ENCODE measurements at places on chromosomes 1 and 21.

DNA sequence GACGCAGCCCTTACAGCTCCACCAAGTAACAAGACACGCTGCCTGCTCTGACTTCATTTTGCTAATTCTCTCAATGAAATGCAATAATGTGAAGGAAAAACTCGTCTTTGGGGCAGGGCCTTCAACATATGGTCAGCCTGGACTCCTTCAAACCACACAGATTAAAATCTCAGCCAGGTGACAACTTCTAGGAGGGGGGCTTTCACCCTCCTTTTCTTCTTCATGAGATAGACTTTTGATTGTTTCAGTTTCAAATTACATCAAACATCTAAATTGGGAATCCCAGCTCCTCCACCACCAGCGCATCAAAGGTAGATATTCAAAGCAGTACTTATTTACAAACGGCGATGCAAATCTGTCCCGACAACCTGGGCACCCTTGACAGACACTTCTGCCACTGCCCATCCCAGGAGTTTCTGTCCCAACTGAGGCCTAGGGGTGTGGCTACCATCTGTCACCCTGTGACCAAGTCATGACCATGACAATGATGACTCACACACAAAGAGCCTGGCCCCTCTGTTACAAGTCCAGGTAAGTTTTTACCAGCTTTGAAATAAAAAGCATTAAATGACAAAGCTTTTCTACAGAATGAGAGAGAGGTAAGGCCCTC, 29.7 kb downstream of the SSBP3 start:
- DNase-seq = no peak

DNA sequence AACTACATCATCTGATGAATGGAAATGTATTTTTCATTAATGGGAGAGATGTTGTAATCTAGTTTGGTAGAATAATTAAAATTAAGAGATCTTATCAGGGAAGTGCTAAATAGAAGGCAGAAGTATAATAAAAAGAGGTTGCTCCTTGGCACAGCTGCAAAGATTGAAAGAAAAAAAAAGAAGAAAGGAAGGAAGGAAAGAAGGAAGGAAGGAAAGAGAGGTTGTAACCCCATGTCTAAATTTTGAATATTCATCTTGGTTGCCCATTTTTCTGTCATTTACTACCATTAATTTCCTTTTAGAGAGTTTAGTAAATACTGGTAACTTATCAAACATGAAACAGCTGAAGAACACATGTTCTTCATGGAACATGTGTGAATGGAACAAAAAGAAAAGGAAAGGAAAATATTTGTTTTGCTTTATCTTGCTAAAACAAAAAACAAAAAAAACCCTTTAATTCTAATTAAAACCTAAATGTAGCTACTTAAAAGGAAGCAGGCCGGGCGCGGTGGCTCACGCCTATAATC, 10.5 kb upstream of the MDM4 start:
- no peak for DNase-seq

DNA sequence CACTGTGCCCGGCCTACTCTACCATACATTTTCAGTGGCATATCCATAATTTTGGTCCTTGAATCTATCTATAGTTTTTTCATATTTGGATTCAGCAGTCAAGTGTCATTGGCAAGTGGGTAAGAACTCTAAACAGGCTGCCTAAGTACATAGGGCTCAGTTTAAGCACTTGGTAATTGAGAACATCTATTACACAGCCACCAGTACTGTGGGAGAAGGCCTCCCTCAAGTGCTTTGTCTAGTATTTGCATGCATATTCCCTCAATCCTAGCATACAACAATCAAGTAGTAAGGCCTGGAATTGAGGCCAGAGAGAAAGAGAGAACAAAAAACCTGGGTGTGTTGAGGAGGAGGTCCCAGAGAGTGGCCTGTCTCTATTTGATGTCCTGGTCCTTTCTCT, 325.2 kb downstream of the USP25 start:
- DNase-seq = peak; percentile 25

- DNase-seq = no peak
Measured at GRCh38 chr1:110477041-110477440, 26.1 kb downstream of the PROK1 start.

- no peak for DNase-seq
Measured at GRCh38 chr21:41744028-41744930, 22.6 kb downstream of the RIPK4 start.

GRCh38 chr21:43811262-43812105, 22.1 kb downstream of the RRP1 start:
- DNase-seq = no peak

GRCh38 chr1:221344693-221345092, 397.2 kb downstream of the DUSP10 start:
- DNase-seq = no peak

DNA sequence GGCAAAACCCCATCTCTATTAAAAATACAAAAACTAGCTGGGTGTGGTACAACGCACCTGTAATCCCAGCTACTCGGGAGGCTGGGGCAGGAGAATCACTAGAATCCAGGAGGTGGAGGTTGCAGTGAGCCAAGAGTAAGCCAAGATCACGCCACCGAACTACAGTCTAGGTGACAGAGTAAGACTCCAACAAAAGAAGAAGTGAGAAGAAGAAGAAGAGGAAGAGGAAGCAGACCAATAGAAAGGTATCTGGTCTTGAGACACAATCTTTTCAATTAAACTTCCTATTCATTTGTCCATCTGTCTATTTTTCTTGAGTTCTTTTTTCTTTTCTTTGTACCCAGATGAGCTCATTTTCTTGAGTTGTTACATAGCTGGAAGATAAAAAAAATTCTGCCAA, 55.7 kb upstream of the ACADM start:
- no peak for DNase-seq

- DNase-seq = no peak
Measured at GRCh38 chr1:41698916-41699860, 214.7 kb upstream of the EDN2 start.

DNA sequence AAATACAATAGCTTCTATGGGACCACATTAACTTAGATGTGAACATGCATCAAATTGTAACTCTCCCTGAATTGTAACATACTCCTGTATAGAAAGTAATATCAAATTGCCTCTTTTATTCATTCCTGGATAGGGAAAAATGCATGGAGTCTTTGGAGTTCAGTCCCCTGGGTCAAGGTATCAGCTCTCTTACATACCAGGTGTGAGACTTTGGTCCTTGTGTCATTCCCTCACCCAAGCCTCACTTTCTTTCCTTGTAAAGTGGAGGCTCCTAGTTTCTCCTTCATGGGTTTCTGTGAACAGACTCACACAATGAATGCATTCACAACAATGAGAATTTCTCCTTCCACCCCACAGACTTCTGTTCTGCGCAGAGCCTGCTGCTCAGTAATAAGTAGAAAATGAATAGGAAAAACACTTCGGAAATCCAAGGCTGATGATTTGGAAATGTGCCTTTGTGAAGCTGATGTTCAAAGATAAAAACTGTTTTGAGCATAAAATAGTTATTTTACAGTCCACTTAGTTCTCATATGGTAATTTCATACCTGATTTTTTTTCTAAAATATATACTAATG, 185.3 kb downstream of the AK5 start:
- DNase-seq = no peak

- no peak for DNase-seq
Measured at GRCh38 chr1:243890576-243890975, 40.5 kb upstream of the AKT3 start.

DNA sequence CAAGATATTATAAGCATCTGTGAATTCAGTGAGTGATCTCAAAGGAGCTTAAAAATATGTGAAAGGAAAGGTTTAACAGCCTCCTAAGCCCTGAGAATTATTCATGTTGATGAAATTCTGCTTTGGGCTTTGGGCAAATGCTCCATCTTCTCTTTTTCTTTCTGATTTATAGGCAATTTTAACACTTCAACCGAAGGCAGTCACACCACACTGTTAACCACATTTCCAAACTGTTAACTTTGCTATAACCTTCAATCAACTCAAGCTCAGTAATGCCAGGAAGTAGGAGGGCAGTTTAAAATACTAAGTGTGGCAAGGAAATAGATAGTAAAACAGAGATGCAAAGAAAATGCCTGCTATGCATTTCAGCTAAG, 54.4 kb upstream of the NEK7 start:
- DNase-seq = no peak

GRCh38 chr1:147560765-147561471, 19.6 kb downstream of the BCL9 start:
- DNase-seq = no peak

DNA sequence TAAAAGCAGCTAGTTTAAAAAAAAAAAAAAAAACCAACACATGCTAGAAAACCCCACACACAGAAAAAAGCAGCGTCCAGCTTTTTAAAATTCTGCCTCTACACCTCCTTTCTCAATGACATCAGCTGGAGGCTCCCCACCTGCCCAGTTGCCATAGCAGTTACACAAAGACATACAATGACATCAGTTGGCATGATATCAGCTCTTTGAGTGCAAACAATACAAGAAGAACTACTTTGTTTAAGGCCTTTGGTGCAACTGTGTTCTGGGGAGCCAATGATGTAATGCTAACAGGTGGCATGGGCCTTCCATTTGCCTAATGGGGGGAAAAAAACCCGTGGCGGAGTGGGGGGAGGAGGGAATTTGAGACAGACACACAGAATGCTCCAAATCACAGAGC, 32.9 kb downstream of the DUSP10 start:
- DNase-seq = peak; percentile 84

GRCh38 chr1:103230061-103230460, 121.7 kb upstream of the COL11A1 start:
- no peak for DNase-seq

- DNase-seq = no peak
Measured at GRCh38 chr1:23546897-23547584, 12.3 kb downstream of the ID3 start.

DNA sequence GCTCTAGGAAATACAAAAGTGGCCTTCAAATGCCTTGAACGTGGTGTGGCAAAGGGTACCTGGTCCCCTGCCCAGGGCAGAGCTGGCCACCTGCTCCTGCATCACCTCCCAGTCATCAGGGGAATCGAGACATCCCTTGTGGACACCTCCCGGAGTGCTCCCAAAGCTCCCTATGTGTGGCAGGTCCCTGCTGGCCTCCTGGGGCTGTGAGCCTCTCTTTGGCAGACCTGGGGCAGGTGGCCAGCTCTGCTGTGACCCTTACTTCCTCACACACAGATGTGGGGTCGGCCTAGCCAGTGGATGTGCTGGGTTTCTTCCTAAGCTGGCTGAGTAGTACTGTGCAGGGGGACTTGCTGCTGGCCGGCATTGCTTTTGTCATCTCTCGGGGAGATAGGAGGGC, 86.5 kb downstream of the ITPKB start:
- no peak for DNase-seq

DNA sequence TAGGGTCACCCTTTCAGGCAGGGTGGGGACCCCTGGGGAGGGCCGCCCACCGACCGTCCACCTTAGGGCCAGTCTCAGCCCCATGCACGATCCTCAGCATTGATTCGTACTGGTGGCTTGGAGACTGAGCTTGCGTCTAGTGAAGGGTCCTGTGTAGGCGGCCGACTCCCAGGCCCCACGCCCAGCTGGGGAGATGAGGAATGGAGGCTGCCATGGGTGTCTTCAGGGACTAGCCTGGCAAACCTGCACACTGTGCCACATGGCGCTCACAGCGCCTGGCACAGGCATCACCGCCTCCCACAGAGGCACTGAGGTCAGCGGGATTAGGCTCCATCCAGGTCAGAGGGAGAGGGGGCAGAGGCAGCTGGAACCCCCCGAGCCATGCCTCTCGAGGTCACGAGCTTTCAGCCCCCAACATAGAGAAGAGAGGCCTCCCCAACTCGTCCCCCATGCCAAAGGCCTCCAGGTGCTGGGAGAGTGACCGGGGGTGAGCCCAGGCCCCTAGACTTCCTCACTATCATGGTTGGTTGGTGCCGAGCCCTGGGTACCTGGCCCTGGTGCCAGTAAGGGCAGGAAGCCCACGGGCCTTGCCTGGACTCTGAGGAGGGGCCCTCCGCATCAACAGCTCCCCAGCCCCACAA, 51.0 kb downstream of the SIK1 start:
- no peak for DNase-seq

DNA sequence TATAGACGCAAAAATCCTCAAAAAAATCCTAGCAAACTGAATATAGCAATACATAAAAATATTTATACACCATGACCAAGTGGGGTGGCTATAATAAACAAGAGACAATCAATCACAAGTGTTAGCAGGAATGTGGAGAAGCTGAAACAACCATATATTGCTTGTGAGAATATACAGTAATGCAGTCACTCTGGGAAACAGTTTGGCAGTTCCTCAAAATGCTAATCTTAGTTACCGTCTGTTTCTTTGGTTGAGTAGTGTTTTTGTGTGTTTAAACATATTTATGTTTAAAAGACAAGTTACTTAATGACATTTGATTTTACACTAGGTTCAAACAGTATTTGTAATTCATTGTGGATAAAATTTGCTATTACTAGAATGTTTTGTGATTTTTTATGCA, 792.0 kb downstream of the LTN1 start:
- no peak for DNase-seq

DNA sequence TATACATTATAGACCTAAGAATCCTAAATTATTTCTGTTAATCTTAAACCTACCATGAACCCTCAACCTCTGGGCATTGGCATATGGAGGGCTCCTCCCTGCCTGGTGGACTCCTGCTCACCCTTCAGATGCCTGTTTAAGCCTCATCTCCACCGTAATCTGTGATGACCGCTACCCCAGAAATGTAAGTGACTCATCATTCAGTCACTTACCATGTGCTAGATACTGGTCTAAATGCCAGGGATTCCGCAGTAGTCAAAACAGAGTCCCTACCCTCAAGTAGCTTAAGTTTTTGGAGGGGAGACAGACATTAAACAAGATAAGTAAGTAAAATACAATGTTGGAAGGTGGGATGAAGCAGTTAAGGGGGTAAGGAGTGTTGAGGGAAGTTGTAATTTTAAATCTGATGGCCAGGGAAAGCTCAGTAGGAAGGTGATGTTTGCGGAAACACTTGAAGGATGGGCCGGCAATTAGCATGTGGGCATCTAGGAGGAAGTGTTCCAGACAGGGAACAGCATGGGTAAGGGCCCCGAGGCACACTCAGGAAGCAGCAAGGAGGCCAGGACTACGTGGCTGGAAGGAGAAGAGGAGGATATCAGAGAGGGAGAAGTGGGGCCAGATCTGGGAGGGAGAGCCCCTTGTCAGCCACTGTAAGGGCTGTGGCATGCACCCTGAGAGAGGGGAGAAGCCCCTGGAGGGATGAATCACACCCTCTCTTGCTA, 141.7 kb upstream of the HOOK1 start:
- no peak for DNase-seq

DNA sequence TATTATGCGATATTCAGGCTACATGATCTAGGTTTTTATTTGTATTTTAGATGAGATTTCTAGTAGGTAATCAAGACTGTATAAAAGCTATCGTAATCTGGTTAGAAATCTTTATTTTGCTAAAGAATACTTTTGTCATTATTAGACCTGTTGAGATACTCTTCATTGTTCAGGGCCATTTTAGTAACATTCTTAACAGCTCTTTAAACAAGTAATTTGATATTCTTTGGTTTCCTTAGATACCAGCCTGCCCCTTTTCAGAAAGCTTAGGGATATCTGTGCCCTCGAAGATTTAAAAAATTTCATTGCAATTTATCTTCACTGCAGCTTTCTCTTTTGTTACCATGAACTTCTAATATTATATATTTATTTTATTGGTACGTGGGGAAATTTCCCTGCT, 18.9 kb downstream of the ADGRL2 start:
- DNase-seq = no peak

GRCh38 chr1:156862584-156862983, 1.9 kb downstream of the NTRK1 start:
- no peak for DNase-seq

- no peak for DNase-seq
Measured at GRCh38 chr1:216682752-216683151, 40.5 kb downstream of the ESRRG start.
